HT-29 (cell line): ENCODE measurements at places on chromosomes 5 and 9. TPM values are rescaled to one million over a fixed set of nuclear protein-coding genes. Genes with fewer than 3 reads are reported as not detected.

The ZNF483 gene
- not detected in 2 replicates for total RNA-seq

The PRELID2 gene
- 49.7 and 55.9 TPM in 2 replicates for total RNA-seq

The RETREG1 gene
- total RNA-seq = 0.83 and 1.6 TPM in 2 replicates

The STING1 gene
- total RNA-seq = 19.1 and 26.1 TPM in 2 replicates

DNA sequence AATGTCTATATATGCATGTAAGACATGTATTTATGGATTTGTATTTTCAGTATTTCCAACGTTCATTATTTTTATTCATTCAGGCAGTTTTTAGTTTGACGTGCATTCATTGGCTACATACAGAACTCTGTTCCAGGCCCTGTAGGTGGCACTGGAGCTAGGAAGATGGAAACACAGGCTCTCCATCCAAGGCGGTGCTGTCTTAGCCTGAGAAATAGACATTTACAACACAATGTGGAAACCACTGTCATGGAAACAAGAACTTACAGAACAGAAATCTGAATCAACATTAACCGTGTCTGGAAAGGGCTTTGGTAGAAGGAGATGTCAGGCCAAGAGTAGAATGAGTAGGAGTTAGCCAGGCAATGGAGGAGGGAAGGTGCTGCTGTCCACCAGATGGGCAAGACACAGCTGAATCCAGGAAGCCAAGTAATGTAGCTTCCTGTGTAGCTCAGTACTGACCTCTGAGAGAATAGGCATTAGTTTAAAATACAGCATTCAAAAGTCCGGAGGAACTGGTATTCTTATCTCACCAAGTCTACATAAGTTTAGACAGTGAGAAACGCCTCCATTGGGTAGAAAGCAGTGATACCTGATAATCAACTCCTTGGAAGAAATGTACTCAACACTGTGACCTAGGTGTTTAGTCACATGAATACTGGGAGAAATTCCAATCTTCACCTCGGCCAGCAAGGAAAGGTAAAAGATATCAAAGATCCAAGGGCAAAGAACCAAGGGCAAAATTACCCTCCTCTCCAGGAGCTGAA, 388.6 kb upstream of the CDH6 start:
- DNase-seq = no peak

DNA sequence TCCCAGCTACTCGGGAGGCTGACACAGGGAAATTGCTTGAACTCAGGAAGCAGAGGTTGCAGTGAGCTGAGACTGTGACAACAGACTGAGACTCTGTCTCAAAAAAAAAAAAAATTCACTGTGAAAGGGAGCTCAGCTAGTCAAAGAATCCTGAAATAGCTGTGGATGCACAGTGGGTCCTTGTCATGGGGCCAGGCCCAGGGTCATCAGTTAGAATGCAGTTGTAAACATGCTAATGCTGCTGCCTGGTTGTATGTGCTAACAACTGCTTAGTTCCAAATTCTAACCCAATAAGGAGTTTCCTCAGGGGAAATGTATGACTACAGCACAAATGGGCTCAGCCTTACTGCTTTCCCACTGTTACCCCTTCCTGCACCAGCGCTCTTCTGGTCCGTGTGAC, 84.0 kb downstream of the PALM2AKAP2 start:
- no peak for DNase-seq

DNA sequence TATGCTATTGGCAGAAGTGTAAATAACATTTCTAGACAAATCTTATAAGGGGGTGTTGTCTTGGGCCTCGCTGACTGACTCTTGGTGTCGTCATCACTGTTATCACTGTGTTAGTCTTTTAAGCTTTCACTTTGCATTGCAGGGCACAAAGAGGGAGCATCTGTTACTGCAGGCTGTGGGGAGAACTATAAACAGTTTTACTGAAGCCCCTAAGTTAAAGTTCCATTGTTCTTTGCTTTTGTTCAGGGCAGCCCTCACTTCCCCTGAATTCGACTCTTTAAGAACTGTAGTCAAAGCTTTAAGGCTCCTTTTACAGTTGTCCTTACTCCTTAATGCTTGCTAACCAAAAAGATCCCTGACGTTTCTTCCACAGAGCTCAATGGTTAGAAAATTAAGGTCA, 605.0 kb downstream of the RAB3C start:
- DNase-seq = no peak

DNA sequence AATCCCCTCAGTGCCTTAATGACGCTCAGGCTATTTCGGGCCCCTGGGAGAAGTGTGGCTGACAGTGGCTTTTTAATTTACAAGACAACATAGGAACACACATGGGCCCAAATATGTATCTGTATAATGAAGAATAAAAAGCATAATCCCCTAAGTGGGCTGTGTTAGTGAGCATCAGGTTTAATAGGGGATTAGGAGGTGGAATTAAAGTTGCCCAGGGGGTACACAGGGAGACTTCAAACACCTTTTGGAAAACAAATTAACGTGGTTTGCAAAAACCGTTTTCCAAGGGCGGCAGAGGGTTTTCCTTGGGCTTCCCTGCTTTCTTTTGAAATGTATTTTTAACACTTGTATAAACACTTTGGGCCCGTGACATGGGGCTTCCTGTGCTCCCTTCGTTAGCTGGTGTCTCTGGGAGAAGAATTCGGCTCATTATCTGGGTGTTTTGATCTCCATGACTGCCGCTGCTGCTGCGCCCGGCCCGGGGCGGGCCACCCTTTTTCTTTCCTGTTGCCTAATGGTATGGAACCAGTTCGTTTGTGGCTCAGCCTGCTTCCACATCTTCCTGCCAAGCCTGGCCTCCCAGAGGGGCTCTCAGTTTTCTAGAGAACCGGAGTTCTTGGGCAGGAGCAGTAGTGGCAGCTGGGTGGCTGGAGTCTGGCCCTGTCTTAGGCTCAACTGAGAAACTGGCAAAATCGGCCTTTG, 173.0 kb downstream of the MACROH2A1 start:
- DNase-seq = no peak

GRCh38 chr5:60332244-60333004, 367.5 kb downstream of the DEPDC1B start:
- no peak for DNase-seq

- DNase-seq = no peak
These were observed 45.0 kb downstream of the GOLPH3 start for GRCh38 chr5:32129074-32129598.

DNA sequence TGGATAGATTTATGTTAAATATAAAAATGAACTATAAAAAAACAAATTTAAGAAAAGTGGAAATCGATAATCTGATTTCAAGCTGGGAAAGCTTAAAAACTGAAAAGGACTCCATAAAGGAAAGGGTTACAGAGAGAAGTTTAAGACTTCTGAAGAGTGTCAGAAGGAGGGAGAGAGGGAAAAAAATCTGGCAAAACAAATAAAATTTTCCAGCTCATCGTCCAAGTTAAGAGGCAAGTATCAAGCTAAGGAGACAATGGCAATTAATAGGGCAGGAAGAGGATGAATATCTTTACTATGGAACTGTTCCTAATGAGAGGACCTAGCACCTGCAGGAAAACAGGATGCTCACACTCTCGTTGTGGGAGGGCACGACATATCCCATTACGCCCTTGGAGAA, 20.5 kb upstream of the HEXB start:
- DNase-seq = no peak

GRCh38 chr9:91119142-91119541, 242.6 kb downstream of the AUH start:
- DNase-seq = no peak

DNA sequence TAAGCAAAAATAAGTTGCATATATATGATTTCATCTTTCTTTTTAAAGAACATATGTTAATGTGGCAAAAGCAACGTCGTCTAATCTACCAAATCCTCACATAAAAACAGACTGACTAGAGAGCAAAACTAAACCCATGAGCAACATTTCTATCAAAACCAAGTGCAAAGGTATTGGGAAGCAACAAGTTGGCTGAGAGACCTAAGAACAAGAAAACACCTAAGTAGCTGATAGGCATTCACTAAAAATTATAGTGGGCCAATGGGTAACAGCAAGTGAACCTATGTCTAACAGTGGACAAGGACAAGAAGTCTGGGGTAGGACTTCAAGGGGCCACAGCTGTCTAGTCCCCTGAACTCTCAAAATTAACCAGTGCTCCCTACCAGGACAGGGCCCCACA, 130.1 kb downstream of the SIL1 start:
- DNase-seq = no peak

- no peak for DNase-seq
These were observed 56.5 kb upstream of the RNF38 start for GRCh38 chr9:36456480-36457065.

DNA sequence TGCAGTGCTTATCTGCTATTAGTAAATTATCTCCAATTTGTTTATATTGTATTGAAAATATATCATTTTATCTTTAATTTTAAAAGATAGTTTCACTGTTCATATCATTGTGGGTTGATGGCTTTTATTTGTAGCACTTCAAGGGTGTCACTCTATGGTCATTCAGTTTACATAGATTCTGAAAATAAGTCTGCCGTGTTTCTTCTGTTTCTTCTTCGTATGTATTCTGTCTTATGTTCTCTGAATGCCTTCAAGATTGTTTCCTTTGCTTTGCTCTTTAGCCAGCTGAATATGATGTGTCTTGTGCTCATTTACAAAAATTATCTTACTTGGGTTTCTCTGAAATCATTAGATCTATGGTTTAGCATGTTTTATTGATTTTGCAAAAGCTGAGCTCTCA, 359.9 kb downstream of the CYLC2 start:
- no peak for DNase-seq

DNA sequence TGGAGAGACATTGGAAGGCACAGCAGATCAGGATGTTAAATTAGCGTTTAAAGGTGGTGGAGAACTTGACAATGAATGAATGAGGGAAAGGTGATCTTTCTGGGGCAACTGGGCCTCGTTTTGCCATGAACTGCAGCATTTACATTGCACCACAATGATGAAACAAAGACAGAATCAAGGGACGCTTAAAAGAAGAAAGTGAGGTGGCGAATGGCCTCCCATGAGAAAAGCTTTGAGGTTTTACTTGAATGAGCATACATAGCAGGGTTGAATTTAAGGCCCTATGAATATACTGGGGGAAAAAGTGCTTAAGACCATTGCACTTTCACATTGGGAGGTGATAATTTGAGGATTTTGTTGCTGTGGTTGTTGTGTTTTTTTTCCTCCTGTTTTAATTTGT, 476.4 kb downstream of the ISL1 start:
- no peak for DNase-seq

DNA sequence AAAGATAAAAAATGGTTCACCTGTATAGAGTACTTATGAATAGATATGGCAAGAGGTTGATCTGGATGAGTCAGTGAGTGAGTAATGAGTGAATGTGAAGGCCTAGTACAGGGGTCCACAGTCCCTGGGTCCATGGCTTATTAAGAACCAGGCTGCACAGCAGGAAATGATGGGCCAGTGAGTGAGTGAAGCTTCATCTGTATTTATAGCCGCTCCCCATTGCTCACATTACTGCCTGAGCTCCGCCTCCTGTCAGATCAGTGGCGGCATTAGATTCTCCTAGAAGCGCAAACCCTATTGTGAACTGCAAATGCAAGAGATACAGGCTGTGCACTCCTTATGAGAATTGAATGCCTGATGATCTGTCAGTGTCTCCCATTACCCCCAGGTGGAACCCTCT, 307.7 kb upstream of the ZNF608 start:
- no peak for DNase-seq

DNA sequence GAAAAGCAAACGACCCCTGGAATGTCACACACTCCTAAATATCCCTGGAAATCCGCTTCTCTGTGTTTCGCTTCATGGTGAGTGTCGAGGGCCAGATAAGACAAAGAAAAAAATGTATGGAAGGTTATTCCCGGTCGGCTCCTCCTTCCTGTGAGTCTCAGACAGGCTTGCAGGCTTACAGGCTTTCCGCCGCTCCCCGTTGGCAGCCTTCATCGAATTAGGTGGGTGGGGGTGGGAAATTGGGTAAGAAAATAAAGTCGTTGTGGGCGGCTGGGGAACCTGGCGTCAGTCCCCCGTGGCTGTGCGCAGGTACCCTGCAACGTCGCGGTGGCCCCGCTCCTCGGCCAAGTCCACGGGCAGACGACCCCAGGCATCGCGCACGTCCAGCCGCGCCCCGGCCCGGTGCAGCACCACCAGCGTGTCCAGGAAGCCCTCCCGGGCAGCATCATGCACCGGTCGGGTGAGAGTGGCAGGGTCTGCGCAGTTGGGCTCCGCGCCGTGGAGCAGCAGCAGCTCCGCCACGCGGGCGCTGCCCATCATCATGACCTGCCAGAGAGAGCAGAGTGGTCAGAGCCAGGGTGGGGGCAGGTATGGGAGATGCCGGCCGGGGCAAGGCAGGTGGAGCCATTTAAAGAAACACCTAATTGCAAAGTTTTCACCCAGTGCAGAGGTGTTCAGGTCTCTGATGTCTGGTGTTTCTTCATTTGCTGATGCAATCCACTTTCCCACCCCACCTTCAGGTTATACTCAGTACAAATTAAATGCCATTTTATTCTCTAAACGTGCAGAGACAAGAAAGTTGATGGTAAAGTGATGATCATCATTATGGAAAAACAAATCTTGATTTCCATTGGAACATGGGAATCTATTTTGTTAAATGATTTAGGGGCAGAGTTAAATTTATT, 3.2 kb downstream of the CDKN2B start:
- DNase-seq = no peak

GRCh38 chr9:137129456-137130175, 9.3 kb upstream of the GRIN1 start:
- DNase-seq = peak; percentile 85

DNA sequence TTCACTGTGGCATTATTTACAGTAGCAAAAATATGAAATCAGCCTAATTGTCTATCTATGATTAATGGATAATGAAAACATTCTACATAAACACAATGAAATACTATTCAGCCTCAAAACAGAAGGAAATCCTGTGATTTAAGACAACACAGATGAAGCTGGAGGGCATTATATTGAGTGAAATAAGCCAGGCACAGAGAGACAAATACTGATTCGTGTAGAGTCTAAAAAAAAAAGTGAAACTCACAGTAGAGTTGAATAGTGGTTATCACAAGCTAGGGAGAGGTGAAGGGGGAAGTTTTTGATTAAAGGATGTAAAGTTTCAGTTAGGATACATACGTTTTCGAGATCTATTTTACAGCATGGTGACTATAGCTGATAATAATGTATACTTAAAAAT, 122.2 kb downstream of the ADAMTS6 start:
- DNase-seq = no peak
